Peyer's patch (tissue), 4 donors: ENCODE measurements at places on chromosomes 6 and 20.

DNA sequence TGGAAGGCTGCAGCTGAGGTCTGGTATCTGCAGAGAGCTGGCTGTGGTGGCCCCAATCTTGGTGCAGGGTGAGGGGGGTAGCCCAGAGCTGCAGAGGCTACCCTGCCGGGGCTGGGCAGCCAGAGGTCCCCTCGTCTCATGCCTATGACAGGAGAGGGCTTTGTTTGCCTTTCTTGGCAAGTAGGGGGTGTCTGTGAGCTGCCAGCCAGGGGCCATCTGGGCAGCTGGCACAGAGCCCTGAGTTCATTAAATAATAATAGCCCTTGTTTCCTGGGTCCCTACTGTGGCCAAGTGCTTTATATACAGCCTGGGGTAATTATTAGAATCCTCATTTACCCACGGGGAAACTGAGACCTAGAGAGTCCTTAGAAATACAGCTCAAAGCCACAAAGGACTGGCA, 66.6 kb downstream of the EZR start:
- DNase-seq, result no peak

GRCh38 chr6:125173341-125174095, 19.9 kb downstream of the TPD52L1 start:
- no peak for DNase-seq

GRCh38 chr6:74689601-74690000, 516.3 kb downstream of the COL12A1 start:
- no peak for DNase-seq

- DNase-seq, result no peak
These were observed 238.6 kb upstream of the RIN2 start for GRCh38 chr20:19519466-19519865.

- DNase-seq, result no peak
These were observed 349.8 kb upstream of the ARID1B start for GRCh38 chr6:156427345-156427744.

- DNase-seq, result no peak
These were observed 18.5 kb upstream of the C6orf141 start for GRCh38 chr6:49531774-49532569.

DNA sequence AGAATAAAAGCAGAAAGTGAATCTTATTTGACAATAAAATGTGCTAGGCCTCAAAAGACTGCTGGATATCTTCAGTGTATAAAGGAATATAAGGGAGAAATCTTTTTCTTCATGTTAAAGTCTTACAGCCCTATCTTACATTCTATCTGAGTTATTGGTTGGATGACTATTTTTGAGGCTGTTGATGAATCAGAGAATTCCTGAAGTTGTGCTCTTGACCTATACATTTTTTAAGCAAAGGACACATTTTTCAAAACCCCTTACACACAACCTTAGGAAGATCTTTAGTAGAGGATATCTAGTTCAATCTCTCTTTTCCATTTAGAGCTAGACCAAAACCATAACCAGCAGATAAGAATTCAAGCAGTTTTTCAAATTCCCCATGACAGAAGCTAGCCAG, 10.9 kb upstream of the CGA start:
- DNase-seq, result no peak

GRCh38 chr6:129490521-129491255, 219.3 kb downstream of the ARHGAP18 start:
- peak; percentile 41 for DNase-seq

DNA sequence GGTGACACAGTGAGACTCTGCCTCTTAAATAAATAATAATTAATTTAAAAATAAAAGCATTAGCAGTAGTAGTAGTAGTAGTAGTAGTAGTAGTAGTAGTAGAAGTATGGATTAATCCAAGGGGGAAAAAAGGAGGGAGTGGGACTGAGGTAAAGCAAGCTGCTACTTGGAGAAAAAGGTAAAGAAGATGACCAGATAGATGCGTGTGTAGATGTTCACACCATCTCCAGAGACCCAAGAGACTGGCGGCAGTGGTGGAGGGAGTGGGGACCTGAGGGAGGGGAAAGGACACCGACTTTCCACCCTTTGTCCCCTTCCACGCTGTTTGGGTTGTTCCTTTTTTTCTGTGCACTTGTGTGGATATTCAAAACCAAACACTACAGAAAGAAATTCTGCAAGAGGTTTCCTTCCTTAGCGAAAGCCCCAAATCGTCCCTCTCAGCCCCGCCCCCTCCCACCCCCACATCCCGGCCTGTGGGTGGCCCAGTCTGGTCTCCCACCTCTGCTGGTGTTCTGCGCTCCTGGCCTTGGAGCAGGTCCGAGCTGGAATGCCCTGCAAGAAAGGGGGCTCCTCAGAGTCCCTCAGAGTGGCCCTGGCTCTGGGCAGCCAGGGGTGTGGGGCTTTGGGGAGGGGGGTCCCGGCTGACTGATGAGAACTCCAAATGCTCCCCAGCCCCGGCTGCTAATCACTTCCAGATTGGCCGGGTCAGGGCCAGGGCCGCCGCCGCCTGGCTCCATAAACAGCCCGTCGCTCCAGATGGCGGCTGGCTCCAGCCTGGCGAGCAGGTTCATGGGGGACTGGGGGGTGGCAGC, 60.2 kb downstream of the UBE2V1 start:
- DNase-seq, result no peak

- no peak for DNase-seq
These were observed 296.9 kb downstream of the FOXC1 start for GRCh38 chr6:1906609-1907008.

DNA sequence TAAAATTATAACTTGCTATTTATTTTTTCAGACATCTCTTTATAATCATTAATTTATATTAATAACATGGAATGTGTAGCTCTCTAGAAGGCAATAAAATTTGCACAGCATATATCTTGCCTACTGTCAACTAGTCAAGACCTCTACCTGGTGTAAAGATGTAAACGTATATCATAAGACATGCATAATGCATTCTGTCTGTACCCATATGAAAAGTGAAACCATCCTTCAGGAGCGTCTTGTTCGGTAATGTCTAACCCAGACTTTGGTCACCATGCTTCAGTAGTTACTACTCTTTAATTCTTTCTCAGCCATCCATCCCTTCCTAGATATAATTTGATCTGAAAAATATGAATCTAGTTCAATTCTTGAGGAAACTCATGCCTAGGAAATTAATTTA, 21.0 kb downstream of the CEP43 start:
- no peak for DNase-seq

DNA sequence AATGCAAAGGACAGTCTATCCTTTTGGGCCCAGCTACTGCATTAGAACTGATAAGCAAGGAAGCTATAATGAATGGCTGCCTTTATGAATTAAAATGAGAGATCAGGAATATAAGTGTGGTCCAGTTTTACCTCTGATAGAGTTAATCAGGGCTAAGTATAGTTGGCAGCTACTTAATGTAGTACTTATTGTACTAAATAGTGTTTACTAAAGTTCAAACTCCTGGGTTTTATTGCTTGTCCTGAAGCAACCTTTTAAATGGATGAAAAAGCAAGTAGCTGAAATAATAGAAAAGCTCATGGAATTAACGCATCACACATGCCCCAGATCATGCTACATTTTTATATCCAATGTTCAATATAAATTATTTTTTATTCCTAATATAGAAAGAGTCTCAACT, 5.3 kb downstream of the TRMT11 start:
- DNase-seq, result no peak

DNA sequence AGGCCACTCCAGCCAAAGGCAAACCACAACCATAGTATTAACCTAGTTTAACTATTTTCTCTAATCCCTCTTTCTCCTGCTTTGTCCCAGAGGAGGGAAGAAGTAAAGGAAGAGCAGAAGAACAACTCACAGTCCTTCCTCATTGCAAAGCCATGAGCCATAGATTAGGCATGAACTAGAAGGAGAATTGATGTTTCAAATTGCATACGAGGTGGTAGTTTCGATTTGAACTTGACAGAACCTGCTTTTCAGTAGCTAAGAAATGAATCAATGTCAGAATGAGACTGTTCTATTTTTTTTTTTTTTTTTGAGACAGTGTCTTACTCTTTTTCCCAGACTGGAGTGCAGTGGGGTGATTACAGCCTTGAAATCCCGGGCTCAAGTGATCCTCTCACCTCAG, 48.3 kb downstream of the PROKR2 start:
- DNase-seq, result no peak

GRCh38 chr6:151330130-151330696, 61.1 kb downstream of the ZBTB2 start:
- no peak for DNase-seq

DNA sequence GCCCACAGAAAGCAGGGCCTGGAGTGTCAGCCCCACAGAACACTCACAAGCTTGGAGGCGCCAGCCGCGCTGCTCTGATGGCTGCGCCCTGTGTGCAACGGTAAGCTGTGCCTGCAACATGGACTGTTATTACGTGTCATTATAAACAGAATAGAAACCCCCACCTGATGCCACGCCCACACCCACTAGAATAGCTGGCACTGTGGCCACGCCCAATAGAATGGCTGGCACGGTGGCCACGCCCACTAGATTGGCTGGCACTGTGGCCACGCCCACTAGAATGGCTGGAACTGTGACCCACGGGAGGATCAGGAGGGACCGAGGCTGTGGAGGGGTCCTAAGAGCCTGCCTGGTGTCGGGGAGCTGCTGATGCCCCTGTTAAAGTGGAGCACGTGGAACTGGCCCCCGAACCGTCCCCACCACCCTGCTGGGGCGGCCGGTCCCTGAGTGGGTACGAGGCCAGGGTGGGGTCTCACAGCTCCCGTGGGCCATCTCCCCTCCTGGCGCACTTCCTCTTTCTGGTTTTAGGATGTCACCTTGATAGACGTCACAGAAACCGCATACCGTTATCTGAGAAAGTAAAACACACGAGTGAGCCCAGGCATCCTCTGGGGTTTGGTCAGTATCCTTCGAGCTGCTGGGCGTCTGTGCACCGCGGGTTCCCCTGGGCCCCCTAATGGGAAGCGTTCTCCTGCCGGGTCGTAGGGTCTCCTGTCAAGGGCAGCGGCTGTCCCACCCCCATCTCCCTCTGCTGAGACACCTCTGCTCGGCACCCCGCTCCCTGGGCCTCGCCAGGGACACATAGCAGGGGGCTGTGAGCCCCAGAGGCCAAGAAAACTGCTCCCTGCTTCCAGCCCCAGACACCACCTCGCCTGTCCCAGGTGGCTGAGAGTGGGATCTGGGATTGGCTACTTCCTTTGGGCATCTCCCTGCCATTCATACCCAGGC, 25.4 kb downstream of the SLC17A9 start:
- peak; percentile 86 for DNase-seq

DNA sequence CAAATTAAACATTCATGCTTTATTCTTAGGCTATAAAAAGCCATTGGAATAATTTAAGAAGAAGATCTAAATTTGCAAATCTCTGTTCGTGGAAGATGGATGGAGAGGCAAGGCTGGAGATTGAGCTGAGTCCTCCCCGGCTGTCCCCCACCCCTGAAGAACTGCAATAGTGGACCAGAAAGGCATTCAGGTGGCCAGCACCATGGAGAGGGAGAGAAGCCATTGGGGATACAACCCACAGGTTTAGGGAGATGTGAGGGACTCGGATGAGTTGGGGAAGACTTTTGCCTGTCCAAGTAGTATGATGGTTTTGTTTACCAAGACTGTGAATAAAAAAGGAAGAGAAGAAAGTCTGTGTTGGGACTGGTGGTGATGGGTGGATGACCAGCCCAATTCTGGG, 120.8 kb downstream of the F13A1 start:
- no peak for DNase-seq

DNA sequence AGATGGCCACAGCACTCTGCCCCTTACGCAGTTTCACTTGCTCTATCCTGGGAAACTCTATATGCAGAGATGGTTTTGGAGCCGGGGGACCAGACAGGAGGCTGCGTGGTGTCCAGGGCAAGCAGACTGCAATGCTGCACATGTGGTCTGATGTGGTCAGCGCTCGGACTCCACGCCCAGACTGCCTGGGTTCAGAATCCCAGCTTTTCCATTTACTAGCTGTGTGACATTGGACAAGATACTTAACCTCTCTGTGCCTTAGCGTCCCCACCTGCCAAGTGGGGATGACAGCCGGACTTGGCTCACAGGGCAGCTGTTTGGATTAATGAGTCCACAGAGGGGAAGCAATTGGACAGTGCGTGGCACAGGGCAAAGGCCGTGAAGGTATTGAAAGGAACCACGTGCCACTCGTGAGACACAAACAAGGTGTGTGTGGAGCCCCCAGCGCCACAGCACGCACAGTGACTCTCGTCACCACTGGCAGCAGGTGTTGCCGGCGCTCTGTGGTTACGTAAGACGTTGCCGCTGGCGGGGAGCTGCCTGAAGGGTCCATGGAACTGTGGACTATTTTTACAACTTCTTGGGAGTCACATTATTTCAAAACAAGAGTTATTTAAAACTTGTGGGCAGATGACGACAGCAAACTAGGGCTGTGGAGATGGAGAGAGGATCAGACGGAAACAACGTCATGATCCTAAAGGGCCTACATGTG, 201.4 kb downstream of the PREX1 start:
- no peak for DNase-seq

DNA sequence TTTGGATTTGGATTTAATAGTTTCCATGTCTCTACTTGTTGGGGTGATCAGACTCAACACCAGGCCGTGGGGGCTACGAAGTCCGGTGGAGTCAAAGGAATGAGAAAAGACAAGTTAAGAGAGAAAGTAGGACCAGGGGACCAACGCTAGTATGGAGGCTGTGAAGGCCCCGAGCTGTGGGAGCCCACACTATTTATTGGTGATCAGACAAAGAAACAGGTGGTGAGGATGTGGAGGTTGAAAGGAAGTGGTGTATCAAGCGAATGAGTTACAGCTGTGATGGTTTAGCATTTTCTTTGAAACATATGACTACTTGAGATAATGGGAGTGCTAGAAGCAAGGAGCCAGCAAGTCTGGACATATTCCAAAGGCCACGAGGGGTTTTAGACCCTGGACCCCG, 62.4 kb downstream of the AKAP7 start:
- peak; percentile 64 for DNase-seq

GRCh38 chr6:115865914-115866313, 194.8 kb downstream of the FRK start:
- no peak for DNase-seq

GRCh38 chr6:111418971-111419693, 63.9 kb downstream of the REV3L start:
- DNase-seq, result no peak

DNA sequence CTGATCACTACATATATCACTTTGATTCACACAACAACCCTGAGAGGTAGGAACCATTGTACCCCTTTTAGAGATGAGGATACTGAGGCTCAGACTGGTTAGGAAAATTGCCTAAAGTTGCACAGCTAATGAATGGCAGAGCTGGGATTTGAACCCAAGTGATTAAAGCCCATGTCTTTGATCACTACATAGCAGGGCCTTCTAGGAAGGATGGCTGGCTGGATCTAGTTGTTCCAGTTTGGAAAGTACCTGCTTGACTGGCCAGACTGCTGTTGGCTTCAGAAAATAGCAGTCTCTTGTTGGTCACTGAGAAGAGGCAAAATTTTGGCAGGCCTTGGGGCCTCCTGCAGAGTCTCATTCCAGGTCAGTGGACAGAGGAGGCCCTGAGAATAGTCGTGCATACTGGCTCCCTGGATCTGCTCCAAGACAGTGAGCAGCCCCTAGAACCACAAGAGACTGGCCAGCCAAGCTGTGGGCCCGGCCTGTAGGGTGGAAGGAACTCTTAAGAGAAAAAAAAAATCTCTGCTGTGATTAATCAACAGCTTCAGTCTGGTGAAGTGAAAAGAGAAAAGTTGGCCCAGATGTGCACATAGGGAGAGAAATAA, 17.5 kb downstream of the PPARD start:
- DNase-seq, result no peak
